ENCODE measurements at places on chromosomes 3 and 15.

GRCh38 chr3:2851361-2851760, 258.8 kb downstream of the IL5RA start:
- no peak for DNase-seq

DNA sequence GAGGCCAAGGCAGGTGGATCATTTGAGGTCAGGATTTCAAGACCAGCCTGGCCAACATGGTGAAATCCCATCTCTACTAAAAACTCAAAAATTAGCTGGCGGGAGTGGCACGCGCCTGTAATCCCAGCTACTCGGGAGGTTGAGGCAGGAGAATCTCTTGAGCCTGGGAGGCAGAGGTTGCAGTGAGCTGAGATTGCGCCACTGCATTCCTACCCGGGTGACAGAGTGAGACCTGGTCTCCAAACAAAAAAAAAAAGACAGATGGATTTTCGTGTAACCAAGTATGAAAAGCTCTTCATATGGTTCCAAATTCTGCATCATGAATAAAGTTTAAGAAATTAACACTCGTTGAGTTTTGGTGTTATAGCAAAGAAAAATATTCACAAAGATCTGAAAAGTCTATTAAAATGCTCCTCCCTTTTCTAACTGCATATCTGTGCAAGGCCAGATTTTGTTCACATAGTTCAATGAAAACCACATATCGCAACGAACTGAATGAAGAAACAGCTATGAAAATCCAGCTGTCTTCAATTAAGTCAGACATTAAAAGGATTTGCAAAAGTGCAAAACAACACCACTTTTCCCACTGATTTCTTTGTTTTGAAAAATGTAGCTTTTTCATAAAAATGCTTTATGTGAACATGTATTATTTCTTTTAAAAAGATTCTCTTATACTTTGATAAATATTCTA, 23.8 kb upstream of the FBLN2 start:
- peak; percentile 46 for DNase-seq

DNA sequence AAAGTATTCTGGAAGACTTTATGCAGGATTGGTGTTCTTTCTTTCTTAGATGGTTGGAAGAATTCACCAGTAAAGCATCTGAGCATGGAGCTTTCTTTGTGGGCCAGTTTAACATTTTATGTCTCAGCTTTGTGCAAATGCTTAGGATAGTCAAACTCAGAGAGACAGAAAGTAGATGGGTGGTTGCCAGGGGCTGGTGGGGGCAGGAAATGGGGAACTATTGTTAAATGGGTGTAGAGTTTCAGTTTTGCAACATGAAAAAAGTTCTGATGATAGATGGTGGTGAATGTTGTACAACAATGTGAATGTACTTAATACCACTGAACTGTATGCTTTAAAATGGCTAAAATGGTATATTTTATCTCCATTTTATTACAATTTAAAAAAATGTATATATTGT, 24.8 kb downstream of the SPCS1 start:
- no peak for DNase-seq

DNA sequence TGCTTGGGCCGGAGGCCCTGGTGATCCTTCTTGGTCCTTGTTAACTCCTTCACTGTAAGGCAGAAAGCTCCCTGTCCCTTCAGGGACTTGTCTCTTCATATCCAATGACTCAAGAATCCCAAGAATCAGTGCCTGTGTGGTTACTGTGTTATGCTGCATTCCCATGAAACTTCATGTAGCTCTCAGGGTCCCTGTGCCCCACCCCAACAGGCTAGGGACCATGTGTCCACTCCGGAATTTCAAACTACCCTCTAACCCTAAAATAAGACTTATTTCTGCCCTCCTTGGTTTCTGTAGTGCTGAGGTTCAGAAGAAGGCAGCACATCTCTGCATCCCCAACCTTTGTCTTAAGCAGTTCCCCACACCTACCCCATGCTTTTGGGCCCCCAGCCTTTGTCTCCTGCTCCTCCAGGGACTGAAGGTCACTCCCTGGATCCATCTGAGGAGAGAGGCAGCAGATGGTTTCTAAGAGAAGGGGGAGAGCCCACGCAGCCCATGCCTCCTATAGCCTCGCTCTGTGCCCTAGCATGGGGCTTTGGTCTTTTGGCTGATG, 531 bp upstream of the MAP1A start:
- peak; percentile 53 for DNase-seq

GRCh38 chr3:25462495-25462894, 34.4 kb downstream of the RARB start:
- no peak for DNase-seq

- no peak for DNase-seq
Observed at GRCh38 chr3:169552533-169552932, 111.0 kb downstream of the MECOM start.

- no peak for DNase-seq
Observed at GRCh38 chr15:88036154-88036839, 220.2 kb downstream of the NTRK3 start.

- DNase-seq: no peak
Observed at GRCh38 chr3:171748064-171748924, 62.0 kb downstream of the PLD1 start.

DNA sequence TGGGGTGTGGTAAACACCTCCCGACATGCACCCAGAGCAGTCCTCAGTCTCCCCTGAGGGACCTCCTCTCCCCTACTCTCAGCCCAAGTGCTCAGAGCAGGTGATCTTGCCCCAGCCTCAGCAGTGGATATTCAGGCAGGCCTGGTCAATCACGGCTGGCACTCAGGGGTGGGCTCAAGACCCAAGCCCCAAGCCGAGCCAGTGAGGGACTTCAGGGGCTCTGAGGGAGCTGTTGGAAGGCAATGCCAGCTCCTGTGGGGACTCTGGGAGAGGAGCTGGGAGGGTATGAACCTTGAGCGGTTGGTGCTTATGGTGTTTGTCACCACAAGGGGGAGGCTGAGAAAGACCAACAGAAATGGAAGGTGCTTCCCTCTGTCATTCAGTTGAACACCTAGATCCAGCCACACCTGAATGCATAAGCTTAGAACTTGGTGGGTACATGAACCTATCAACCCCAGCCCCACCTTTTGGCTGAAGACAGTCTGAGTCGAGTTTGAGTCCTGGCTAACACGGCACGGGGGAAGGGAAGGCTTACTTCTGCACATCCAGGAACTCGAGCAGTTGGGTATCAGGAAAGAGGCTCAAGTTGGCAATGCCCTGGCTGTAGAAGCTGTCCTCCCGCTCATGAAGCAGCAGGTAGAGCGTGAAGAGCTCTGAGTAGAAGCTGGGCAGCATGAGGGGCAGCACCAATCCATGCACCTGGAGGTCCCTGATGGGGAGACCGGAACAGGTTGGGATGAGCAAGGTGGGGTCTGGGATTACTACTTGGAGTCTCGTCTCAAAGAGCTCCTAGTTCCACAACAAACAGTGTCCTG, 19.2 kb downstream of the ALS2CL start:
- no peak for DNase-seq

- no peak for DNase-seq
Observed at GRCh38 chr15:47961401-47962090, 159.2 kb upstream of the SLC24A5 start.

GRCh38 chr15:55738715-55739114, 4.2 kb downstream of the PRTG start:
- DNase-seq: no peak

DNA sequence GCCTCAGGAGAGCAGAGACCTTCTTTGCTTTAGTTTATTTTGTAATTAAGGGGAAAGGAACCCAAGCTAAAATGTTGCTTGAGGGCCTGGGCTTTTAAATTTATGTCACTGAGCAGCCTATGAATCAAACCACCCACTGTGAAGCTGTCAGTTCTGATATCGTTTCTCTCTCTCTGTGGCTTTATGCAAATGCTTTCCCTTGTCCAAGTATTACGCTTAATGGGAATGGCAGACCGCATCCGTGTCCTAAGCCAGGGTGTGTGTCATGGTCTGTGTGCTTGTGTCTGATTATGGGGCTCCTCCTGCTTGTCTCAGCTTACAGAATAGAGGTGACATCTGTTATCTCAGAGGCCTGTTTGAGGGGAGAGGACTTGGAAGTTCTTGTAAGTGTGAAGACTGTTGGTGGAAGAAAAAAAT, 82.4 kb downstream of the EBLN2 start:
- DNase-seq: peak; percentile 75

DNA sequence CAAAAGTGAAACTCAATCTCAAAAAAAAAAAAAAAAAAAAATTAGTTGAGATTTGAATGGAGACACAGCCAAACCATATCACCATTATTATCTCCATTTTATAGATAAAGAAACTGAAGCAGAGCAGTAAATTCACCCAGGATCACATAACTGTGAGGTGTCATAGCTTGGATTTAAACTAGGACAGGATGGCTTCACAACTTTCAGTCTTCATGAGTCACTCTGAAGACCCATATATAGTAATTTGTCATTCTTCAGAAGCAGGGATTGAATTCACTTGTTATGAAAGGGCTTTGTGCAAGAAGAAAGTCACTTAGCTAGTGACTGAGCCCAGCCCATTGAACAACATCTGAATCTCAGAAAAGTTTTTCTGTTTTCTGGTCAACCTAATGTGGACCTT, 60.5 kb upstream of the LRIG1 start:
- DNase-seq: no peak

DNA sequence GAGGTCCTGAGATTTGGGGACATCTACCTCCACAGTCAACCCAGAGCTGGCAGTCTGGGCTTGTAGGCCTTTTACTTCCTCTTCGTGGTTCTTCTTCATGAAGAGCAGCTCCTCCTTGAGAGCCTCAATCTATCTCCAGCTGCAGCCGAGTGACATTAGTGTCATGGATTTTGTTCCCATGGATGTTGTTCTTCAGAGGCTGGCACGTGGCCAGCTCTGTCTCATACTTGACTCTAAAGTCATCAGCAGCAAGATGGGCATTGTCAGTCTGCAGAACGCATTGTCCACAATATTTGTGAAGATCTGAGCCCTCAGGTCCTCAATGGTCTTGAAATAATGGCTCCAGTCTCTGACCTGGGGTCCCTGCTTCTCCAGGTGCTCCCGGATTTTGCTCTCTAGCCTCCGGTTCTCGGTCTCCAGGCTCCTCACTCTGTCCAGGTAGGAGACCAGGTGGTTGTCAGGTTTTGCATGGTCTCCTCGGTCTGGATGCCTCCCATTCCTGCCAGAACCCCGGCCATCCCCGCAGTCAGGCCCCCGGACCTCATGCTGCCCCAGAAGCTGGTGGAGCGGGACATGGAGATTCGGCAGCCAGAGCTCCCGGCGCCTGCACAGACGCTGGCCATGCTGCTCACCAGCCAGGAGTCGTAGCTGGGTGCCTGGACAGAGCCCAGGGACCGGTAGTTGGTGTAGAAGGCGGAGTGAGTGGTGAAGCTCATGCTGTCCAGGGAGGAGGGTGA, 3.4 kb upstream of the CCNL1 start:
- no peak for DNase-seq

GRCh38 chr3:177802151-177802900, 605.0 kb upstream of the TBL1XR1 start:
- DNase-seq: peak; percentile 29

DNA sequence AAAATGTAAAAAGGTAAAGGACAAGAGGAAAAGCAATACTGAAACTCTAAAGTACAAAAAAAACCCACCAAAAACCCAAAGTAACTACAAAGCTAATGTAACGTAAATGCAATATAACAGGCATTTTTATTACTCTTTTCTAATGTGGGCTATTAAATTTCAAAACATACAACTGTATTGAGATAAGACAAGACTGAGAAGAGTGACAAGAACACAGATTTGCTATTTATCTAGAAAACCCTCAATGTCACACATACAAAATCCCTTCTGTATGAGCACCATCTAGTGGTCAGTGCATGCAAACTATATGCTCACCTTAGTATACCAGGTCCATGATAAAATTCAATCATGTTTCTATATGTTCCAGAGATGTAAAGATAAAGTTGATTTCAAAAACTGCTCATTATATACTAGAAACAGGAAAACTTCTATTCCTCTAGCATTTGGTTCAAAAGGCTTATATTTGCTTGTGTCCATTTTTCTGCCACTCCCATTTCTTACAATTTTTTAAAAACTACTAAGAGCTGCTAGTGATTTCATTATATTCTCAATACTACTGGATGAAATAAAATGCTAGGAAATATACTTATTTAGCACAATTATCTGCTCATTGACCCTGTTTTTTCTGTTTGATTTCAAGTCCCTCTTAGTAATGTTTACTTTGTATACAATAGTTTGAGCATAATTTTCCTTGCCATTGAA, 111.4 kb downstream of the DLG1 start:
- DNase-seq: peak; percentile 48

DNA sequence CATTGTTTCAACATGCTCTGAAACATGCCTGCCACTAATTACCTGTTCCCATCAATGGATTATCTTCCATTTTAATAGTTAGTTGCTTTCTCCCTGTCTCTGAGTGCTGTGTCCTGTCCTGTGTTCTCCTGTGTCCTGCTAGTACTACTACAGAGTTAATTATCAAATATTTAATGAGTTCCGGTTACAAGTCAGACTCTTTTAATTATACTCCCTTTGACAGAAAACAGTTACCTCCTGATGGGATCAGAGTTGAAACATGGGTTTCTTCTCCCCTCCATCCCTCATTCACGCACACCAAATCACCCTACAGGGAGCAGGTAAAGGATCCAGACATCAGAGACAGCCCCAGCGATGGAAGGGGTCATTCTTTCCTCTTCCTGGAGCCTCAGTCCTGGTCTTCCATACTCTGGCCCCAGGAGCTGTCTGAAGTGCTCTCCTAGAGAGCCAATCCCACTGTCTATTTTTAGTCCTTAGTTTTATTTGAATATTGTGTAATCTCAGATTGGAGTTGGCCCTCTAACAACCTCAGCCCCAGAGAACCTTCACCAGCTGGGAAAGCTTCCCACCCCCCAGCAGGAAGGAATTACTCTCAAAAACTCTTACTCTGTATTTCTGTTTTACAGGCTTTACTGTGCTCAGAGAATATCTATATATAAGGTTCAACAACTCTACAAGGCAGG, 137.0 kb upstream of the C2CD4B start:
- DNase-seq: peak; percentile 35

Data from AG20443 (cell line).